ENCODE measurements at places on chromosomes 2 and 18.
A peak's percentile ranks its signal among the peaks of the same experiment; 100 is the strongest.

GRCh38 chr18:7370375-7370774 lies 139.5 kb downstream of the LRRC30 start:
- DNase-seq = no peak

- DNase-seq = no peak
Observed at GRCh38 chr2:142673836-142674235, 203.6 kb upstream of the KYNU start.

- DNase-seq = no peak
Observed at GRCh38 chr2:19720306-19720705, 181.5 kb downstream of the TTC32 start.

GRCh38 chr2:163348857-163349380 lies 386.9 kb downstream of the FIGN start:
- DNase-seq = no peak

- DNase-seq = peak; percentile 9
Observed at GRCh38 chr2:89850481-89850880, 1159.0 kb downstream of the RPIA start.

Measured in ecto neural progenitor cell (in vitro differentiated cells).